ENCODE measurements at places on chromosomes 3 and 15.

DNA sequence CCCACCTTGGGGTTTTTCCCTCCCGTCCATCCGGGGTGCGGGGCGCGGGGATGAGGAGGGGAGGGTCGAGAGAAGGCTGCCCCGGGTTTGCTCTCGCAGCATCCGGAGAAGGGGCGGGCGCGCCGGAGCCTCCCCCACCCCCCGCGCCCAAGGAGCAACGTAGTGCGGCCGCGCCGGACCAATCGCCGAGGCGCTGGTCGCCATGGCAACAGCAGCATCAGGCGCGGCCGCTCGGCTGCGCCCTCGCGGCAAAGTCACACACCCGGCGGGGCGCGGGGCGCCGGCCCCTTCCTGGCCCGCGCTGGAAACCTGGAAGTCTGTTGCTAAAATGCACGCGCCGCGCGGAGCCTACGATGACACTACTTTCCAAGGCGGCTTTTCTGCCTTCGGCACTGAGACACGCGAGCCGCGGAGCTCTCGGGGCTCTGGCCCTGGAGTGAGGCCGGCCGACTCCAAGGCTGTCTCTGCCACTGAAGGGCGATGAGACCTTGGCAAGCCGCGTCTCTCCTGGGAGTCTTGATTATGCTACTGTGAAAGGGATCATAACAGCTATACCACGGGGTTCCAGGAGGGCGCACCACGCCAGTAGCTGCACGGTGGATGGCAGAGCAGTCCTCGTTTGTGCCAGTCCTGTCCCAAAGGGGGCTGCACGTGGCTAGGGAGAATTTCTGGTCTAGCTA lies at the start of gene IQSEC1:
Gene IQSEC1, minus strand, starts transcription at position 104 of the 680 bp plus-strand sequence. CDS start 415 bp downstream, outside the sequence.
- peak; percentile 33 for DNase-seq

DNA sequence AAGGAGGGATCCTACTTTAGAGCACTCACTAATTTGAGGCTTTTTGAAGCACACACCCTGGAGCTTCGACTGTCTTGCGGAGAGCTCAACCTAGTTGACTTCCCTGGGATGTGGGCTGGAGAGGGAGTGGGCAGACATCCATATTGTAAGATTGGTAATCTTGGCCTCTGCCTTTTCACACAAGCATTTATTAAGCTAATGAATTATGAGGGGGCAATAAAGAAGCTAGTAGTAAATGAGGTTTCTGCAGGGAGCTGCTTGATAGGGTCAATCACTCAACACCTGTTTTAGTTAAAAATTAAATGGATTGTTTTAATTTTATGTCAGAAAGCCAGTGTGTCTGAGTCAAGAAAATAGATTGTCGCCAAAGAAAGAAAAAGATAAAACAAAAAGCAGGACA lies 76.3 kb downstream of the PDZRN3 start:
- no peak for DNase-seq

DNA sequence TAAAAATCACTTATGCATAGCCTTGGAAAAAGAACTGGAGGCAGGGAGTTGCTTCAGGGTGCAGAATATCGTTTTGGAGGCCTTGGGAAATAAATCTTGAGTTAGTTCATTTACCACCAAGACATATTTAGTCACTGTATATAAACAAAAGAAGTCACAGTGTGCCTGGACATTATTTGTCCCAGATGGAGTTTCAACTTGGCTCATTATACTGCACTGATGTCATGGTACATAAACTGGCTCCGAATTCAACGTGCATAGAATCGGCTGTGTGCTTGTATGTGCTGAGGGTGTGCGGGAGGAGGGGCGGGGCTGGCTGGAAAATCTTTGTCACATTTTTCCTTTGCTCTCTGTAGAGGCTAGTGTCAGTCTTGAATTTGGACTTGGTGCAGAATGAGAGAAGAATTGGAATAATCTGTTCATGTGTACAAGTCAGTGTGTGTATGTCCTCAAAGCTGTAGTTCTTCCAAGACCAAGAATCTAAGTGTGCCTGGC lies 86.6 kb downstream of the FNDC3B start:
- no peak for DNase-seq

GRCh38 chr3:51942603-51943450 lies 664 bp downstream of the PARP3 start:
- peak; percentile 29 for DNase-seq

- DNase-seq, result no peak
Measured at GRCh38 chr3:35088943-35089342, 550.4 kb upstream of the ARPP21 start.

- no peak for DNase-seq
Measured at GRCh38 chr15:100777821-100778220, 101.8 kb upstream of the ALDH1A3 start.

GRCh38 chr3:32143849-32144757 lies 37.7 kb downstream of the GPD1L start:
- DNase-seq, result peak; percentile 36

DNA sequence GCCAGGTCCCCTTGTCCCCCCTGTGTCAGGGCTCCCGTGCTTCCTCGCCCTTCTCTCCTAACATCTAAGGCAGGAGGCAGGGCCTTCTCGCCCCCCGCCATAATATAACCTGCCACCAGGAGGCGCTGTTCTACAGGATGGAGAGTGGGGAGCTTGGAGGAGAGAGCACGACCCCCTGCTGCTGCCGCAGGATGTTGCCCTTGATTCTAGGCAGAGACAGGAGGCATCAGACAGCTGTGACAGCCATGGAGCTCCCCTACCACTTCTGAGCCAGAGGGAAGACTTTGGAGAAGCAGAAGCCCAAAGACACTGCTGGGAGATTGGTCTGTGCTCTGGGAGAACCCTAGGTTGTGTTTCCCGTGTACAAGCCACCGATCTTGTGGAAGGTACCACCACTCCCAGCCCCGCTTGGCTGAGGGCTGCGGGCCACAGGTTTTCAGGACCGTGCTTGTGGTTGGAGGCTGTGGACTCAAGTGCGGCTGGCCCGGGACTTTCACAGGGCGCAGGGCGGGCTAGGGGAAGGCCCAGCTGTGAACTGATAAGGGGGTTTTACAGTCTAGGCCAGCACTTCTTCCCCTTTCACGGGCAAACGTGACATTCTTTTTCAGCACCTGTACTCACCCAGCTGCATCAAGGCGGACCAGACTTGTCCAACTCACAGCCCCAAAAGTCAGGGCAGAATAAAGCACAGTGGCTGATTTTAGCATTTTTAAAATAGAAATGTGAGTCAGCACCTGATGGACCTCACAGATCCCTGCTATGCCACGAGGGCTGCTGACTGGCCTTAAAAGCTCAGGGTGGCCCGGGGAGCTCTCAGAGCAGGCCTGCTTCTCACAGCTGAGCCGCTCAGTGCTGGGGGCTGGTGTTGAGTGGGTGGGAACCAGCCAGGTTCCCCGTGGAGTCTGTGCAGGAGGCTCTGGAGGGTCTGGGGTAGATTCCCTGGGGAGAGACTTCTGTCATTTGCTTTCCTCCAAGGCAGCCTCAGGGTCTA lies 2.6 kb upstream of the TIGIT start:
- peak; percentile 91 for DNase-seq

DNA sequence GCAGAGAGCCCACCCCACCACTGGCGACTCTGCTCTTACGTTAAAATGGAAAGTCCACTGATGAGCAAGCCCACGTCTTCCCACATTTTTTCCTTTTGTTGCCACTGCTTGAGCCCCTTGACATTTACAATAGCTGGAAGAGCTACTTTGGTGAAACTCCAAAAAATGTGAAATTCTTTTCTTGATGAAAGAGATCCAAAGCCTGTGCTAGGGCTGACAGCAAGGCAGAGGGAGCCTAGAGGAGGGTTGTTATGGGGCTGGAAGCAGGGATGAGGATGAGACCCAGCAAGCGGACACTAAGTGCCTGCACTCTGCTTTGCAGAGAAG lies 97.1 kb downstream of the CEMIP start:
- no peak for DNase-seq

GRCh38 chr3:180747805-180748361 lies 68.6 kb upstream of the CCDC39 start:
- no peak for DNase-seq

GRCh38 chr15:80744826-80745225 lies 34.3 kb upstream of the CEMIP start:
- no peak for DNase-seq

DNA sequence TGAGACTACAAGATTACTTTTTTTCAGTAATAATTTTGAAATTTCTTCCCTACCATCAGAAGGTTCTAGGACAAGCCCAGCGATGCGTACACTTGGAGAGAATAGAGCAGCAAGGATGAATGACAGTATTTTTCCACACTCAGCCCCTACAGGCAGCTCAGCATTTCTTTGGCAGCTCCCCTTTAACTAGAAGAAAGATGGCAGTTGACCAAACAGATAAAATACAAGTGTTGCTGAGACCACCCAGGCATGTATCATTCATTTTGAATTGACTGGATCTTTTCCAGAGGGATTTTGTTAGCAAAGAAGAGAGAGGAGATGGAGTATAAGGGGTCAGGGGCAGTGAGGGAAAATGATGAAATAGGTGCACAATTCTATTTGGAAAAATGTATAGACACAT lies 761.3 kb downstream of the AGBL1 start:
- no peak for DNase-seq

Measured in activated CD4-positive, alpha-beta T cell treated with anti-CD3 and anti-CD28 coated beads for 24 hours (primary cell).